Activated effector memory CD4-positive, alpha-beta T cell treated with Interleukin-2 at 50 U/mL for 16 hours (primary cell): ENCODE measurements at places on chromosomes 3 and 15.

- no peak for DNase-seq
These were observed 41.7 kb upstream of the MYO5C start for GRCh38 chr15:52337198-52337853.

- no peak for DNase-seq
These were observed 392.7 kb upstream of the TBL1XR1 start for GRCh38 chr3:177589911-177590381.

GRCh38 chr3:184189421-184189820, 3.4 kb downstream of the ABCF3 start:
- DNase-seq, result no peak

- DNase-seq, result no peak
These were observed 21.1 kb downstream of the ANXA2 start for GRCh38 chr15:60376677-60377095.

DNA sequence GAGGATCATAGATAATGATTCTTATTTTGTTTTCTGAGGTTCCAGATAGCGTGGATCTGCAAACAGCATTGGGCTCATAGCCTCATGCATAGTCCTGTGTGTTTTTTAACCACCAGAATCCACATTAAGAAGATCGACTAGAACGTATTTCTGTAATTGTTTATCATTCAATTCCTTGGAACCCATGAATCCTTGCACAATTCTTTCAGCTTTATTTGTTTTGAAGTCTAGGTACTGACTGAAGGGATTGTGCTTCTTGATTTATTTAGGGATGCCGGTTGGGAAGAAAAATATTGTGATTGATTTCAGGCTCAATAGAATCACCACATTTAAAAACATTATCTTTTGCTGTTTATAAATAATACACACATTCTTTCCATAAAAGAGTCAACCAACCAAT, 314.6 kb upstream of the ZNF717 start:
- DNase-seq, result no peak

DNA sequence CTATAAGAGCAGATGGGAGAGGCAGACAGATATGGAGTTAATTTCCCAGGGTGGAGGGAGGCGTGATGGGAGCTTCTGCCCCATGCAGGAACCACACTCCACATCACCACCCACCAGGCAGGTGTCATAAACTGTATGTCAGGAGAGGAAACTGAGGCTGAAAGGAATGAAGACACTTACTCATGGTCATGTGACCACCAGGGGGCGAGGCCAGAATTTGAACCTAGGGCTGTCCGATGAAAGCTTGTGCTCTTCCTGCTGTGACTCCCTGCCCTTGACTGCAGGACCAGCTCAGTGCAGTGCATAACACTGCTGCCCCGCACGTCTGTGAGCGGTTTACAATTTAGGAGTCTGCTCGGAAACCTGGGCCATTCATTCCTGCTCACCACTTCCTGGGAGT, 28.8 kb downstream of the NUP210 start:
- peak; percentile 4 for DNase-seq

DNA sequence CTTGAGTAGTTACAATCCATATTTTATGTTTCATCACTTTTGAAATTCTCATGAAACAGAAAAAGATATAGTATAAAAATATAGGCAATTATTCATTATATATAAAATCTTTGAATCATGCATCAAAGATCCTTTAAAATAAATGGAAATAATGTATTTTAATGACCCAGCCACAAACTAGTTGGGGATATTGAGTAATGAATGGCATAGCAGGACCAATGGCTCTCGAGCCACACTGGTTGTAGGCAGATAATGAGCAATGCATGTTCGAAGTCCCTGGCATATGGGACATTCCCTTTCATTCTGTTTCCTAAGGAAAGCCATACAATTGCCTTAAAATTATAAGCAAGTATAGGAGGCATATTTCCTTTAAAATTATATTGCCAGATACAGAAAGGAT, 107.4 kb upstream of the IL12A start:
- DNase-seq, result no peak

DNA sequence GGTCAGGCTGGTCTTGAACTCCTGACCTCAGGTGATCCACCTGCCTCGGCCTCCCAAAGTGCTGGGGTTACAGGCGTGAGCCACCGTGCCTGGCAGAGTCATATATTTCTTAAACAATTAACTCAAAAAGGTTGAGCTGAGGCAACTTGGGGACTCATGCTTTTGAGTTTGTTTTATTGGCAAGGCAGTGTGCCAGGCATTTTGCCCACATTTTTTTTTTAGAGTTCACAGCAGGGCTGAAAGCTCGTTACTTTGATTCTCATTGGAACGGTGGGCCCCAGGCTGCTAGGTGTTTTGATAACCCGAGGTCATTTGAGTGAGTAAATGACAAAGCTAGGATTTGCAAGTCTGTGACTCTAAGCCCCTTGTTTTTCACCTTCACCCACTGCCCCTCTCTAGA, 76.2 kb downstream of the CCK start:
- DNase-seq, result no peak

GRCh38 chr15:81304226-81304625, 19.7 kb downstream of the STARD5 start:
- no peak for DNase-seq

GRCh38 chr3:99999536-99999935, 114.8 kb downstream of the FILIP1L start:
- DNase-seq, result no peak

DNA sequence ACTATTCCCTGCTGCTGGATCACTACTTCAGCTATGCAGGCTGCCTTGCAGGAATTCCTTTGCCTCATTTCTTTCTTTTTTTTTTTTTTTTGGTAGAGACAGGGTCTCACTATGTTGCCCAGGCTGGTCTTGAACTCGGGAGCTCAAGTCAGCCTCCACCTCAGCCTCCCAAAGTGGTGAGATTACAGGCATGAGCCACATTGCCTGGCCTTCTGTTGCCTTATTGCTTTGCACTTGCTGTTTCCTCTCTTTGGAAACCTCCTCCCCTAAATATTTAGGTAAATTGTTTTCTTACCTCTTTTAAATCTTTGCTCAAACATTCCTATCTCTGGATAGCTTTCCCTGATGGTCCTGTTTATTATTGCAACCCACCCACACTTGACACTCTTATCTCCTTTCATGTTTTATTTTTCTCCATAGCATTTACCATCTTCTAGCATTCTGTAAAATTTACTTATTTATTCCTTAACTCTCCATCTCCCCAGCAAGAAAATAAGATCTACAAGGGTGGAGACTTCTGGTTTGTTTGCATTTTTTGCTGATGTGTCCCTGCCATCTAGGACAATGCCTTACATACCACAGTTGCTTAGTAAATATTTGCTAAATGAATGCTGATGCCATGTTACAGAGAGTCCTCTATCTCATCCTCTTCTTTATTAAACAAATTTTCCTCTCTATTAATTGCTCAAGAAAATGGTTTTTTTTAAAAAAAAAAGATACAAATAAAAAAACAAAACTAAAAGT, 134.8 kb downstream of the P2RY1 start:
- no peak for DNase-seq

- no peak for DNase-seq
These were observed 74.3 kb upstream of the ANKRD34C start for GRCh38 chr15:79208179-79208578.

DNA sequence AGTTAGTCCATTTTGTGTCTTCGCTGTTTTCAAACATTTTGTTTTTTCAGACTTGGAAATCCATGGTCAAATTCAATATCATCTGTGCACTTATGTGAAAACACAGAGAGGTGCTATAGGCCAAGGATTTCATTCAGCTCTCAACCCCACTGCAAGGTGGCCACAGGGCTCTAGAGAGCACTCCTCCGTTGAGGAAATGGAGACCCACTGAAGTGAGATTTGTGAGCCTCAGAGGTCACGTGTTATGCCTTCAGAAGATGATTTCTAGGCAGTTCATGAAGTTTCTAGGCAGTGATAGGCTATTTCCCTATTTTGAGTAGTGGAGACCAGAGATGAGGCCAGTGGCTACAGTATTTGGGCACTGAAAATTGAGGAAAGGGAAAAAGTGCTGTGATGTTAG, 88.2 kb downstream of the UNC13C start:
- no peak for DNase-seq

GRCh38 chr3:190865419-190865818, 2.9 kb upstream of the GMNC start:
- no peak for DNase-seq

DNA sequence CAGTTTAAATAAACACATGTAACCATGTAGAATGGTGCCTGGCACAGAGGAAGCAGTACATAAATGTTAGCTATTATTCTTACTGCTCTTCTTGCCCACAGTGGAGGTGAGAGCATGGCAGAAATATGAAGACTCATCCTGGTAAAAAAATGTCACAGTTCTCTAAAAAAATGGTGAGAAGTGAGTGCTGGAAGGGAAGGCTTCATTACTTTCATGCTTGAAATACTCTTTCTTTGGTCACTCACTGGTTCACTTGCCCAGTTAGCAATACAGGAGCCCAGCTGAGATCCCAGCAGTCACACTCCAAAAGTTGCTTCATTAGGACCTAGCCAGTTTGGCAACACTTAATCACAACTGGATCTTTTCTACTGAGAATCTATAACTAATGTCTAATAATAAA, 1017.2 kb downstream of the TUSC7 start:
- DNase-seq, result no peak

DNA sequence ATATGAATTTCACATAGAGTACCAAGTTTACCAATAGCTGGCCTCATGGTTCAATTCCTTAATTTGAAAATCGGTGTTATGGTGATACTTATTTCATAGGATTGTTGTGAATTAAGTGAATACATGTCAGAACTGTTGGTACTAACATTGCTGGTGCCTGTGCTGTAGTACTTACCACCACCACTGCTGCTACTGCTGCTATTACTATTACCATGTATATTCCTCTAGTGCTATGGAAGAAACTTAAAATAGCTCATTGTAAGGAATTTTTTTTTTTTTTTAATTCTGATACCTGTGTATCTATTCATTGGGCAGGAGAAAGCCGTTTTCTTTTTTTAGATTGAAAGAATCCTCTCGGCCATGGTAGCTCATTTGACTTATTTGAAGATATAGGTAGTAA, 3.6 kb downstream of the FYTTD1 start:
- no peak for DNase-seq

GRCh38 chr3:133745981-133746711, at the start of gene TF:
Gene TF, plus strand, starts transcription at chr3:133746393. Its CDS starts 48 bp downstream, at chr3:133746441.
- no peak for DNase-seq

DNA sequence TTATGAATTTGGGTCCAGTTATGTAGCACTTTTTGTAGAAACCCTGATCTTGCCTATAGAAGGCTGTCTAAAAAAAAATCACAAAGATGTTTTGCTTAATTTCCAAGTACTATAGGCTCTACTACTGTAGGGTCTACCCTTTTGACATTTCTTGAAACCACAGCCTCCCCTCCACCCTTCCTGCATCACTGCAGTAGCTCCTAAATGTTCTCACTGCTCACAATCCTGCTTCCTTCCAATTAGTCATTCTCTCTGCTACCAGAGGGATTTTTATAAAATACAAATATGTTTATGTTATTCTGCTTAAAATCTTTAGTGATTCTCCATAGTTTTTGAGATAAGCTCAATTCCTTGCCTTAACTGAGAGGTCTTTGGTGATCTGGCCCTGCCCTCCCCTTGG, 114.0 kb downstream of the CYP19A1 start:
- no peak for DNase-seq

GRCh38 chr15:38726187-38726586, 161.6 kb upstream of the RASGRP1 start:
- DNase-seq, result no peak

GRCh38 chr3:119664370-119664769, 4.0 kb upstream of the POPDC2 start:
- no peak for DNase-seq

GRCh38 chr3:133958071-133958805, 62.6 kb upstream of the RAB6B start:
- no peak for DNase-seq

GRCh38 chr15:67992834-67993233, 61.3 kb upstream of the PIAS1 start:
- no peak for DNase-seq

- DNase-seq, result no peak
These were observed 60.5 kb downstream of the TRAK1 start for GRCh38 chr3:42151596-42152168.
